ENCODE measurements at places on chromosomes 5 and 9. TPM values are rescaled to one million over a fixed set of nuclear protein-coding genes. Genes with fewer than 3 reads are reported as not detected.
A peak's percentile ranks its signal among the peaks of the same experiment; 100 is the strongest.

GRCh38 chr5:55997742-55998351 is 3.1 kb upstream of the IL6ST start:
- peak; percentile 69 for DNase-seq

- peak; percentile 59 for DNase-seq
Measured at GRCh38 chr9:90870621-90871326, 69.2 kb downstream of the SYK start.

GRCh38 chr5:107555425-107556090 is 115.2 kb downstream of the EFNA5 start:
- peak; percentile 61 for DNase-seq

DNA sequence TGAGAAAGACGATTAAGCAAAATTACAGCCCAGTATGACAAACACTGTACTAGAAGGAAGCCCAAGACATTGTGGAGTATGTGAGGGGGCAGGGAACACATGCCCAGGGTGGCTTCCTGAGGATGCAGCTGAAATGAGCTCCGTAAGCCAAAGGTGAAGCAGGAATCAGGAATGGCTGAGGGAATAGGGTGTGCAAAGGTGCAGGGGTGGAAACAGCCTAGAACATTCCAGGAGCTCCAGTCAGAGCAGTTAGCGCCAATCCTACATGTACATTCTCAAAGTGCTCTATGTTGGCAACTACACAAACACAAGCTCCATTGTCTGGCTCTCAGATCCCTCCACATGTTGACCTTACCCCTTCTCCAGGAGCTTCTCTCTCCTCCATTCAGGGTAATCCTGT is 257.9 kb downstream of the MAN2A1 start:
- no peak for DNase-seq

- no peak for DNase-seq
Measured at GRCh38 chr9:94554078-94554438, 825 bp upstream of the PCAT7 start.

CNTLN gene
- total RNA-seq = 12.1 TPM

- DNase-seq = no peak
Measured at GRCh38 chr9:114452219-114453165, 52.8 kb downstream of the WHRN start.
